ENCODE measurements at places on chromosomes 6 and 20.

- no peak for DNase-seq
Measured at GRCh38 chr6:48280035-48280620, 169.1 kb upstream of the PTCHD4 start.

- no peak for DNase-seq
Measured at GRCh38 chr6:22350109-22350508, 53.3 kb upstream of the PRL start.

DNA sequence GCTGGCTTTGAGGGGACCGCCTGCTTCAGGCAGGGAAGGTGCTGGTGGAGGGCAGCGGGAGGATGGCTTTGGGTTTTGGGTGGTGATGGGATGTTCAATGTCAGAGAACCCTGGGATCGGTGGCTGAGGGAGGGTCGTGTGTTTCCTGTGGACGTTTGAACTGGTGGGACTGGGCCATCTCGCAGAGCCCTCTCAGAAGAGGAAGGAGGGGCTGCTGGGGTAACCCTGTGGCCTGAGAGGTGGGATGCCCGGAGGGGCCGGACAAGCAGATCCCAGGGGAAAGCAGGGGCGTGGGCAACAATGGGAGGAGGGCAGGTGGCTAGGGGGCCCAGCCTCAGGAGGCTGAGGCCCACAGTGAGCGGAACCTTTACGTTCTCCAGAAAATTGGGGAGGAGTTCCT, 34.9 kb downstream of the PYGB start:
- DNase-seq, result no peak

GRCh38 chr6:159728531-159728964, 1.2 kb downstream of the WTAP start:
- DNase-seq, result no peak

DNA sequence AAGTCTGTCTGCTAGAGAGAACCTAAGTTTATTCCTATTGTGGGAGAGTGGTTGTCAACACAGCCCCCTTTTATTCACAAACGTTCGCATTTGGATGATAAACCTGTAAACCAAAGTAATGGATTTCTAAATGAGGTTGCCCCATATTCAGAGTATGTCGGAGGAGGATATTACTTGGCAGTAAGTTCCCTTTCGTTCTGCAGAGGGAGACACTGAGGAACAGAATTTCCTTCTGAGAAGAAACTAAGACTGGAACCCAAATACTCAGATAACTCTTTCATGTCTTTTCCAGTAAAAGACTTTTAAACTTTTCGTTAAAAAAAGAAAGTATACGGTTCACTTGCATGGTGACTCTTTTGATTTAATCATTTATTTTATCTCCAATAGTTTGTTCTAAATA, 754.6 kb upstream of the MMS22L start:
- no peak for DNase-seq

- DNase-seq, result no peak
Measured at GRCh38 chr6:55530931-55531330, 48.1 kb downstream of the HMGCLL1 start.

GRCh38 chr6:54194067-54194466, 82.8 kb downstream of the MLIP start:
- no peak for DNase-seq

DNA sequence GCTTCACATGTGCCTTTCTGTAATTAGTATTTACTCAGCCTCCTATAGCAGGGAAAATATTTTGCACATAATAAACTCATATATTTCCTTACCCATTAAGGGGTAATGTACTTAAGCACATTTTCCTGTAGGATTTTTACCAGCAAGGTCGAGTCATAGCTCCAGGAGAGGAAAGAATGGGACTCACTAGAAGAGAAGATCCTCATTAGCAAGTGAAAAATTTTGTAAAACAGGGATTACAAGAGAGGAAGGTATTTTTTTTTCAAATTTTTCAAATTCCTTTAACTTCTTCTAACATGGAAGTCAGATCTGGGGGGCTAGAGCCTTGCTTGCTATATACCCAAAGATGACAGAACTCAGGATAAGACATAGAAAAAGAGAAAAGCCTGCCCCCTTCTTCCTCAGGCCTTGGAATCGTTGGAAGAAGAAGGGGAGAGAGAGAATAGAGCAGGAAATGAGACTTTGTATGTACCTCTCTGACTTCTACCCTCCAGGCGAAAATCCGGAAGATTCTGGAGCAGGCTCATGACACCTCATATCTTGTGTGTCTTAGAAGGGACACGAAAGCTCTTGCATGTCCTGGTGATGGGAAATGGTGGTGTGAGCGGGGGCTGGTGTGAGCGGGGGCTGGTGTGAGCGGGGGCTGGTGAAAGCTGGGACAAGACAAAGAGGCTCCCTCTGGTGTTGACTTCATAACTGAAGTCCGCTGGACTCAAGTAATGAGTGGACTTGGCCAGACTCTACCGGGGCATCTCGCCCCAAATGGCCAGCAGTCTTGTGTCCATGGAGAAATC, 256.9 kb upstream of the PLCB4 start:
- DNase-seq, result no peak

GRCh38 chr6:13577926-13578325, 3.5 kb downstream of the SIRT5 start:
- no peak for DNase-seq

DNA sequence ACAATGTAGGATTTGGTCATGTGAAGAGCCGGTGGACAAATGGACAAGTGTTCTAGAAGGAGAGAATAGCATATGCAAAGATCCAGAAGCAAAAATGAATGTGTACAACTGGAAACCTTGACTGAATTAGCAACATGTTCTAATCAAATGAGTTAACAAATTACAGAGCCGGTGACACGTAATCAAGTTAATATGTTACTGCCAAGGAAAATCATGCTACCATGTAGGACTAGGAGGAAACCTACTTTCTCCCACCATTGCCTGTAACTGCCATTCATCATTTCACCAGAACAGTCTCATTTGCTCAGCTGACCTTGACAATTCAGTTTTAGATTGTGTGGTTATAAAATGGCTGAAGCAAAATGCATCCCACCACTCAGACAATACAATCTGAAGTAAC, 179.4 kb downstream of the KIF16B start:
- DNase-seq, result no peak

GRCh38 chr6:128438393-128438792, 82.0 kb downstream of the PTPRK start:
- no peak for DNase-seq

GRCh38 chr6:328136-328670, 35.9 kb downstream of the DUSP22 start:
- DNase-seq, result no peak

DNA sequence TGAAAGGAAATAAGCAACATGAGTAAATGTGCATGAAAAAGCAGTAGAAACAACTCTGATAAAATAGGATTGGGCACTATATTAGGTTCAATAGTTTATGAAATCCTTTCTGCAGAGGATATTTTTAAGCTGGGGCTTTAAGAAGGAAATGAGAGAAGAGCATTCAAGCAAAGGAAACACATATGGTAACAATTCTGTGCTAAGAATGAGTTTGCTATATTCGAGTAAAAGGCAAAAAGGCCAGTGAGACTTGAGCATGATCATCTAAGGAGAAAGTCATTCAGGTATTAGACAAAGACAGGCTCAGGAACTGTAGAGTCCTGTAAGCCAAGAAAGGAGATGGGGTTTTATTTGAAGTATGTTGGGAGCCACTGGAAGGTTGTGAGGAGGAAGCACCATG, 387.1 kb upstream of the FLRT3 start:
- DNase-seq, result no peak

- no peak for DNase-seq
Measured at GRCh38 chr6:27130668-27131428, 116.7 kb upstream of the PRSS16 start.

Data from activated effector memory CD4-positive, alpha-beta T cell treated with anti-CD3 and anti-CD28 coated beads, Interleukin-2, amount 50 U/mL, for 16 hours (primary cell).